ENCODE measurements at places on chromosomes 11 and 22.

DNA sequence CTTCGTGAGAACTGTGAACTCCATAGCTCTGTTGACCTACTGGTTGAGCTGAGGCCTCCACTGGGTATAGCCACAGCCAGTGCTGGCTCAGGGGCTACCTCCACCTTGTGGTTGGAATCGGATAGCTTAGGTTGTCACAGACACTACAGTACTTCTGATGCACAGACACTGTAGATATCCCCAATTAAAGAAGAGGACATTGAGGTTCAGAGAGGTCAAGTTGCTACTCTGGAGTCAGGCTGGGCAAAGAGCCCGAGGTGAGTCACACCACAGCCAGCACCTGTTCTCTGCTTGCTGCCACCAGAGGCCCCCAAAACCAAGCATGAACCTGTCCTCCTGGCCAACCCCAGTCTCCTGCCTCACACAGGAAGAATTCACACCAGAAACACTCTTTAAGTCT, 5.4 kb downstream of the UFD1 start:
- no peak for DNase-seq

DNA sequence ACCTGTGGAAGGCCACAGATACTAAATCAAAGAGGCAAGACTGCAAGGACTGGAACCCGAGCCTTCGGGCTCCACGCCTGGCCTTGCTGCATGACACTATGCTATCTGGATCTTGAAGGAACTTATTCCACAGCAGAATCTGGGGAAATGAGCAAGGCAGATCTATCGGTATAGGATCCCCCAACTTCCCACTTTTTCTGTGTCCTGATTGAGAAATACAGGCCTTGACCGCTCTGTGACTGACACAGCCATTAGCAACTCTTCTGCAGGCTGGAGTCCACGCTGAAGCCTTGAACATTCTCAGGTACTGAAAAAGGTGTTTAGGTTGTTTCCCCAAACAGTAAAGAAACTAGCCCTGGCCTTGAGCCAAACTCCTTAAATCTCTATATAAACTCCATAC, 241.2 kb upstream of the NARS2 start:
- no peak for DNase-seq

DNA sequence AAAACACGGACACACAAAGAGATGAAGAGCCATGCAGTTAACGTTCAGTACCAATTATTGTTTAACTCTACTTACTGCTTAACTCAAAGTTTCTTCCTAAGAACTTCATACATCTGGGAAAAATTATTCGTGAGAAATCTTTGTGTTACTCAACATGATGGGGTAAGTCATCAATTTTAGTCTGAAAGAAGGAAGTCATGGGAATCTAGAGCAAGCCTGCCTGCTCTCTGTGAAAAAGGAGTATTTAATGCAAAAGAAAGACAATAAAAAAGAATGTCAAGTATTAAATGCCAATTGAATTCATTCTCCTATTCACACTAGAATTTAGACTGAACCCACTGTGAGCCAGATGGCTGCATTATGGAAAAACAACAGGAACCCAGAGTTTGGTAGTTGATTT, 16.0 kb downstream of the TMEM123 start:
- no peak for DNase-seq

DNA sequence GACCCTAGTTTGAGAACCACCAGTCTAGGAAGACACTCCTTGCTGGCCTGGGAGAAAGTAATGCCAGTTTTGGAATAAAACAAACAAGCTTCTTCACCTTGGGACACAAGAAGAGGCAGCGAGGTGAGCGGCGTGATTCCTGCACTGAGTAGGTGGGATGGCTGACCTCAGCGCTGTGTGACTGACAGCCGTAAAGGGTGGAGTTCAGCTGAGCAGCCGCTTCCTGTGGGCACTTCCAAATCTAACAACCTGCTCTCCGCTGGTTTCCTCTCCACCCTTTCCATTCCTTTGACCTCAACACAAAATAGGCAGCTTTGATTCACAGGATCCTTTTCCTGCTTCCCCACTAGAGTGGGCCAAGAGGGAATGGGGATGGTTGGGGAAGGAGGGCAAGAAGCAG, 45.8 kb downstream of the PC start:
- DNase-seq = no peak

DNA sequence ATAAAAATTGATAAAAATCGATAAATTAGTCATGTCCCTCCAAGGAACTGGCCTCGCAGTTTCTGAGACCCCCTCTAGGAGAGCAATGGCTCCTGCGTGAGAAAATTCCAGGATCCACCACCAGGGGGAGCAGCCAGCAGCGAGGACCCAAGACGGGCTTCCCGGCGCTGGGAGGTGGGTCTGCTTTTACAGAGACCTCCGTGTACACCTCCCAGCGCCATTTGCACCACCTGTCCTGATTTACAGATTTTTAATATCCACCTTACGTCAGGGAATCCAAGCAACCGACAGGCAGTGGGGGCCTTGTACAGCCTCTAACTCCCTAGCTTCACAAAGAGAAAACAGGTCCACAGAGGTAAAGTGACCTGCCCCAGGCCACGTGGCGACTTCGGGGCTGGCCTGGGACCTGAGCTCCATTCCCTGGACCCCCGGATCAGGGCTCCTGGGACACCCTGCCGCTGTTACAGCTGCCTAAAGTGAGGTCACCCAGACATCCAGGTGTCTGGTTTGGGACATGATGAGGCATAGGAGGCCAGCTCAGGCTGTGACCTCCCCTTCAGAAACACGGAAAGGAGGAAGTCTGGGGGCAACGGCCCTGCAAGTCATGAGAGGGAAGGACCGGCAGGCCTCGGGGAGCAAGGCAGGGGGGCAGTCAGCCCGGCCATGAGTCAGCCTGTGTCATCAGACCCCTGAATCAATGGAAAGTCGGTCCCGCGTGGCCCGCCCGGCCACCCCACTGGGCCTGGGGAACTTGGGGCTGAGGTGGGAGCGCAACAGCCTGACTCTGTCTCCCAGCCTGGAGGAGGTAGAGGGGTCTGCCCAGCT, 3.5 kb downstream of the OSM start:
- DNase-seq = peak; percentile 87

GRCh38 chr11:23100726-23101125, 240.5 kb upstream of the CCDC179 start:
- no peak for DNase-seq

- no peak for DNase-seq
These were observed 11.7 kb downstream of the MAFF start for GRCh38 chr22:38213319-38213989.

GRCh38 chr11:62592146-62592815, 958 bp upstream of the TUT1 start:
- no peak for DNase-seq

DNA sequence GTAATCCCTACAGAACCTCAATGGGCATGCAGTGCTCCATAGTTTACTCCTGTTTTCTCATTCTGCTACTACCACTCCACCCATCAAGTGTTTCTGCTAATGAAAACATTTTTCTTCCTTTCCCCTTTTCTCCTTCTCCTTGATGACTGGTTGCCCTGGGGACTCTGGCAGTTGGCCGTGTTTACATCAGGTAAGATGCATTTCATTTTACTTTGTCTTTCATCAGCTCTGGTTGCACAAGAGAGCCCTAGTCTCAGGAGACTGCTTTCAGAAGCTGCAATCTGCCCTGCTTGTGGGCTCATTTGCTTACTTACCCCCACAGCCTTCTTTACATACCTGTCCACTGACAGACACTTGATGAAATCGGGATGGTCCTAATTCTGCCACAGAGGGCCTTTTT, 19.6 kb upstream of the LIMK2 start:
- DNase-seq = no peak

- no peak for DNase-seq
These were observed 224.1 kb downstream of the CADM1 start for GRCh38 chr11:115279813-115280761.

GRCh38 chr11:75240311-75241035, at the start of gene TPBGL:
Gene TPBGL (plus strand): TSS chr11:75240774. CDS start chr11:75241050, 276 bp downstream.
- no peak for DNase-seq

DNA sequence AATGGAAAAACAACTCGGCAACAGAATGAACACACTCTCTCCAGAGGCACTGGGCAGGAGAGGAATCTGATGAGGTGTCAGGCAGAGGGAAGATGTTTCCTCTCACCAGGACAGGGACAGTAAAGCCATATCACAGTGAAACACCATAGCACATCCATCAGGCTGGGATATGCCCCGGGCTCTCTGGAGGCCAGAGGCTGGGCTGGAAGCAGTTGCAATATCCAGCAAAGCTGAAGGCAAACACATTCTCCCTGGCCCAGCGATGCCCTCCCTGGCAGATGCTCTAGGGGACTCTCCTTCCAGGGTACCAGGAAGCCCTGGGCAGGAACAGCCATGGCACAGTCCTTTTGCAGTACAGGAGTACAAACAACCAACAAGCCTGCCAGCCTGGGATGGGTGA, 11.1 kb downstream of the RSPH14 start:
- DNase-seq = no peak

GRCh38 chr11:71329786-71330185, 77.4 kb upstream of the SHANK2 start:
- DNase-seq = no peak

DNA sequence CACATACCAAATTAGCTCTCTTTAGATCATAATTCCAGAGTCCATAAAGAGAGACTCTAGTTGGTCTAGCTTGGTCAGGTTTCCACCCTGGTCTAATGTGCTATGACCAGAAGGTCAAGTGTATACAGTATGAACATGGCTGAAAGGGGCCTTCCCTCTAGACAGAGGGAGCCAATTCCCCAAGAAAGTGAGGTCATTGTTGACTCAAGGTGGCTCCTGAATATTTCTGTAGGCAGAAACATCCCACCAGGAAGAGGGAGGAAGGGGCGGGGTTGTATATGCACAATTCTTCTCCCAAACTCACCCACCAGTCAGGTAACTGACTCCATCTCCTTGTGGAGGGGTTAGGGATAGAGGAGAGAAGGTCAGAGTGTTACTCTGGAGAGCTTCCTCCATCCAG, 281.8 kb upstream of the PLET1 start:
- DNase-seq = no peak

DNA sequence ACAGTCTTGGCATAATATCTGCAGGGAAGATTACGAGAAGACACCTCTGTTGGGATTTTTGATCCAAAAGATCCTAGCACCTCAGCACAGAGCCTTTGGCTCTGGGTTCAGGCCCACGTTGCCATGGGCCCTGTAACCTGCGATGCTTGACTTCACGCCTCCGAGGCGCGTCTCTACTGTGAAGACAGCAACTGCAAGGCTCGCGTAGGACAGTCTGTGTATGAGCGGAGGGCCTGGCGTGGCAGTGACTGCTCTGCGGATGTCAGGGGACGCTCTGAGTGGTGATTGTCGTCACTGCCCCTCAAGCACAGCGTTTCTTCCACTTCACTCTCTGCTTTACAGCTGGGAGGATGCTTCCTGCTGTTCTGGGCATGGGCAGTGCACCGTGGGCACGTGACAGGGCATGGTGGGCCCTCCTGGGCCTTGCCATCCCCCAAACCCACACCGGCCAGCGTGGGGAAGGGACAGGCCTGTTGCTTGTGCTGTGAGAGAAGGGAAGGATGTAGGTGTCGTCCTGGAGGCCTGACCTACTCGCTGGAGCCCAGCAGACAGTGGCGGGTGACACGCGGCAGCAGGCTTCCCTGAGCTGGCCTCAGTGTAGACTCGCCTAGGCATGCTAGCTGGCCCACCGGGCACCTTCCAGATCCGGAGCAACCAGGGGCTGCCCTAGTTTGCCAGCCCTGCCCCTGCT, 26.5 kb downstream of the GLB1L2 start:
- no peak for DNase-seq

GRCh38 chr22:40450616-40451015, 80.2 kb downstream of the SGSM3 start:
- no peak for DNase-seq

DNA sequence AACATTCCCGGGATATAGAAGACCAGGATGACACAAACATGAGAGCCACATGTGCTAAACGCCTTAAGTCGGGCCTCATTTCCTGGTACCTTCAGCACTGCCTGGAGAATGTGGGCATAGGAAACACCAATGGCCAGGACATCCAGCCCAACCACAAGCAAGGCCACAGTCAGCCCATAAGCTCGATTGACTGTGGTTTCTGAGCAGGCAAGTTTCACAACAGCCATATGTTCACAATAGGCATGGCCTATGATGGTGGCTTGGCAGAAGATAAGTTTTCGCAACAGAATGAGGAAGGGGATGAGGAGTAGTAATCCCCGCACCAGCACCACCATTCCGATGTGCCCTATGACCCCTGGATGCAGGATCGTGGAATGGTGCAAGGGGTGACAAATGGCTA, 26.9 kb upstream of the OR56A1 start:
- DNase-seq = no peak

DNA sequence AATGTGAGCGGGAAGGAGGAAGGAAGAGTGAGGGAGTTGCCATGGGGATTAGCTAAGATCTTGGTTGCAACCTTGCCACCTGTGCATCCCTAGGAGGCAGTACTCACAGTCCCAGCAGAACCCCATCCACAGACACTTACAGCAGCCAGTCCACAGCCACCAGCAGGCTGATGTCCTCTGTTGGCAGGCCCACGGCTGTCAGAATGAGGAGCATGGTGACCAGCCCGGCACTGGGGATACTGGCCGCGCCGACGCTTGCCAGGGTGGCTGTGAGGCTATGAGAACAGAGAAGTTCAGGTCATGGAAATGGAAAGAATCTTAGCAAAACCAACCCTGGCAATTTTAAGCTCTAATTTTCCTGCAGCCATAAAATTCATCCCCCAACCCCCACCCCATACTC, 138.6 kb downstream of the SLC1A2 start:
- DNase-seq = no peak

Measured in type B pancreatic cell (in vitro differentiated cells).